ENCODE measurements at places on chromosomes 12 and 14.

DNA sequence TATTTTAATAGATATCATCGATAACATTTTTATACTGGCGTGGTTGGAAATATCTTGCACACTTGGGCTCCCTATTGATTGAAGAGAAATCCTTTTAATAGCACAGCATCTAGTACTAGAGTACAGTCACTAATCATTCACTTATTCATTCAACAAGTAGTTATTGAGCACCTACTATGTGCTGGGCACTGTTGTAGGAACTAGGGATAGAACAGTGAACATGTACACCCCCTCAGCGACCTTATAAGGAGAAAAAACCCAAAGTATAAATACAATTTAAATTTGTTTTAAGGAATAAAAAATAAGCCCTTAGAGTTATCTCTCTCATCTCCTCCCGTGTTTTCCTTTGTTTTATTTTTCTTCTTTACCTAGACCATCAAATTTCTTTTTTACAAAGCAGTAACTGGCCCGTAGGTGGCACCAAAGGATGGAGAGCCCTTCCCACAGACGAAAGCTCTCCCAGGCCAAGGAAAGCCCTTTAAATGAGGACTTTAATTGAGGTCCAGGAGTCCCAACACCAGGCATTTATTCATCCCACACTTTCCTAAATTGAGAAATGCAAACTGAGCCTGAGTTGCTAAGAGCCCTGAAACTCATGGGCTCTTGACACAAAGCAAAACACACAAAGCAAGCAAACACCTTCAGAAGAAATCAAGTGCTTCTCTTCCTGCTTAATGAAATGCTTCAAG is 29.0 kb downstream of the PEBP1 start:
- no peak for DNase-seq

- no peak for DNase-seq
These were observed 57.2 kb downstream of the SYNE2 start for GRCh38 chr14:63909984-63910383.

DNA sequence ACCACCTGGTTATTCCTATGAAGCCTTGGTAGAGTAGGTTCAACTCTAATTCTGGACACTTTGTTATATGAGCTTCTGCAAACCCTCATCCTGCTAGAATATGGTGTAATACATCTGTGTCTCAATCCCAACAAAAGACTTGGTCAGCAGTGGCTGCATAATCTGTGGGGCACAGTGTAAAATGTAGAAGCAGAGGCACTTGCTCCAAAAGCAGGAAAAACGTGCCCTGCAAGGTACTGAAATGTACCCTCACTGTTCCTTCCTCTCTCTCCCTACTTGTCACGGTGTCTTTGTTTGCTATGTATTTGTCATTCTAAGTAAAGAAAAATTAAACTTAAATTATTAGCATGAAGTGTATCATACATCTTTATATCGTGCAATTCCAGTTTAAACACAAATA is 267.9 kb downstream of the BCL11B start:
- DNase-seq: no peak

GRCh38 chr12:109573914-109574244 is 285 bp downstream of the MVK start:
- no peak for DNase-seq

DNA sequence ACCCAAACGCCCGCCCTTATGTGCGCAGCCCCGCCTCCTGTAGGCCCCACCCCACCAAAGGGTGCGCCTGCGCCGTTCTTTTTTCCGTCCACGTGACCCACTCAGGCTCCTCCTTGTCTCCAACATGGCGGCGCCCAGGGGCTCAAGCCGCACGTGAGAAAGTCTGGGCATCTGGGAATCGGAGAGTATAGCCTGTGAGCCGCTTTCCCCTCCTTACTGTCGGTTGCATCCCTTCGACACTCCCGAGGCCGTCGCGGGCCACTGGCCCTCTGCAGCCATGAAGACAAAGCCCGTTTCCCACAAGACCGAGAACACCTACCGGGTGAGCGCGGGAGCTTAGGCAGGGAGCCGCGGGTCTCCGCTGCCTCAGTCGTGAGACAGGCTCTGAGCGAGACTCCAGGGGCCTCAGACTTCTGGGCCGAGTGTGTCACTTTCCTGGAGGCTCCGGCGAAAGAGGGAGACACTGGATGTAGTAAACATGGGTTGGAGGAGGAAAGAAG is at the start of gene UTP20:
Gene UTP20 (plus strand): TSS at position 100 of the 500 bp plus-strand sequence. CDS start 178 bp downstream, at position 278.
- peak; percentile 96 for DNase-seq

DNA sequence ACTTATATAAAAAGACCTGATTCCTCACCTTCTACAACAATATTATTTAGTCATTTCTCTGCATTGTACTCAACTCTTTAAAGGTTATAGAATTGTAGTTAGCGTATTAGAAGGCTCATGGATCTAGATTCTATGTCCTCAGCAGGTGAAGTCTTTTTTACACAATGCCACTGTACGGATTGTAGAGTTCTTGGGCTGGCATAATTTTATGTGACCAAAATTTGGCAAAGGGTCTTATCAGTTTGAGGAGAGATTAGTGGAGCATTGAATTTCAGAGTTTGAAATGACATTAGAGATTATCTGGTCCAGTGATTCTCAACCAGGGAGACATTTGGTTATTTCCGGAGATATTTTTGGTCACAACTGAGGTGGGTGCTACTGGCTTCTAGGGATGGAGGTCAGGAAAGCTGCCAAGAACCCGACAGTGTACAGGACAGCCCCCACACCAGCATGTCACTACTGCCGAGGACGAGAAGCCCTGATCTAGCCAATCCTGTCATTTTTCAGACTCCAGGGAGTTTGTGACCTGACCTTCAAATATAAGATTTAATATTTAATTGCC is 63.9 kb downstream of the BICD1 start:
- DNase-seq: no peak

GRCh38 chr14:88470542-88471440 is 84.0 kb downstream of the PTPN21 start:
- DNase-seq: no peak

GRCh38 chr14:34180434-34180833 is 229.6 kb upstream of the EGLN3 start:
- DNase-seq: no peak

- DNase-seq: no peak
These were observed 13.9 kb upstream of the KRR1 start for GRCh38 chr12:75525263-75525662.

GRCh38 chr14:24607081-24607480 is 2.4 kb downstream of the GZMH start:
- DNase-seq: no peak

DNA sequence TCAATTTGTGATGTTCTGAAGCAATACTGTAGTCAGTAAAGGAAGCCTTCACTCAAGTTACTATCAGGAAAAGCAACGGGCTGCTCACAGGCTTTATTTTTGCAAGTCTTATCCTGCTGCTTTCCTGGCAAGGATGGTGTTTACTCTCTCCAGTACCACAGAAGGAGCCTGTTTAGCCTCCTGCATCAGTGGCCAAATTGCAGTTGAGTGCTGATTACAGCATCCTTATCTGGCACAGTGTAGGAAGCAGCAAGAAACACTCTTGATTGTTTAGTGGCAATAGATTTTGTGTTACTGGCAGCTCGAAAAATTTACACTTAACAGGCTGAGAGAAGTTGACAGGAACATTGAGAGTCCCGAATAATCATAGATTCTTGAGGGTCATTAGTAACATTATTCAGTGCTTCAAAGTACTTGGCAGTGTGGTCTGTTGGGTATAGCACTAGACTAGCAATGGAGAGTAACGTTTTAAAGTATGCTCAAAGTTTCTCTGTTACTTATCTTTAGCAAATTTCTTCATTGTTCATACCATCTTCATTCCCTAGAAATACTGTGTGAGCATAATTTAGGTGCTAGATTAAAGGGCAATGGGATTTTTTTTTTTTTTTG is 11.7 kb downstream of the TULP3 start:
- no peak for DNase-seq

DNA sequence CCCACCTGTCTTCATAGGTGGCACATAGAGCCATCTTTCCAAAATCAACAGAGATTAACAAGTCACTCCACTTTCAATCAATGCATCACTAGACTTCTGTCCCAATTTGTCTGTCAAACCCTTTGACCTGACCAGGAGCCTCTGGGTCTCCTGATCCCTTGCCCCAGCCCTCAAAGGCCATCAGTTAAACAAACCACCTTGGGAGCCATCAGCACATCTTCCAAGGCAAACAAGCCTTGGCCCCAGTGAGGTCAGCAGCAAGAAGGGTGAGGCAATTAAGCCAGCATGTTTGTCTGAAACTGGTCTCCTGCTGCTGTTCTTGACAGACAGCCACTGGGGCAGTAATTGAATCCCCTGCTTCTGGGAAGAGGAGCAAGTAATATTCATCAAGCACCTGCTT is 742.8 kb upstream of the TBX3 start:
- DNase-seq: no peak

DNA sequence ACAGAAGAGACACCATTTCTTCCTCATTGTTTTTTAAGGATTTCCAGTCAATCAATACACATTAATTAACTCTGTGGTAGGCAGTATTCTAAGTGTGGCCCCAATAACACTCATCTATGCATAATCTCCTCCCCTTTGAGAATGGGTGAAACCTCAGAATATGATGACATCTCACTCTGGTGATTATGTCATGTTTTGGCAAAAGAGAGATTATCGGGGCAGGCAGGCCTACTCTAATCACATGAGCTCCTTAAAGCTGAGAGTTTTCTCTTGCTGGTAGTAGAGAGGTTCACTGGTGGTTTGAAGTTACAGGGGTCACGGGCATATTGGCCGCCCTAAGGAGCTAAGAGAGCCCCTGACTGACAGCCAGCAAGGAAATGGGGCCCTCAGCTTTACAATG is 7.1 kb upstream of the LGMN start:
- DNase-seq: no peak

GRCh38 chr12:56266693-56267442 is at the start of gene COQ10A:
Gene COQ10A (plus strand): TSS chr12:56266942. CDS start chr12:56267119, 177 bp downstream.
- DNase-seq: peak; percentile 86

- no peak for DNase-seq
These were observed 121.3 kb downstream of the KCNMB4 start for GRCh38 chr12:70487440-70487839.

- DNase-seq: peak; percentile 50
These were observed 798 bp upstream of the RASAL1 start for GRCh38 chr12:113136128-113136989.

DNA sequence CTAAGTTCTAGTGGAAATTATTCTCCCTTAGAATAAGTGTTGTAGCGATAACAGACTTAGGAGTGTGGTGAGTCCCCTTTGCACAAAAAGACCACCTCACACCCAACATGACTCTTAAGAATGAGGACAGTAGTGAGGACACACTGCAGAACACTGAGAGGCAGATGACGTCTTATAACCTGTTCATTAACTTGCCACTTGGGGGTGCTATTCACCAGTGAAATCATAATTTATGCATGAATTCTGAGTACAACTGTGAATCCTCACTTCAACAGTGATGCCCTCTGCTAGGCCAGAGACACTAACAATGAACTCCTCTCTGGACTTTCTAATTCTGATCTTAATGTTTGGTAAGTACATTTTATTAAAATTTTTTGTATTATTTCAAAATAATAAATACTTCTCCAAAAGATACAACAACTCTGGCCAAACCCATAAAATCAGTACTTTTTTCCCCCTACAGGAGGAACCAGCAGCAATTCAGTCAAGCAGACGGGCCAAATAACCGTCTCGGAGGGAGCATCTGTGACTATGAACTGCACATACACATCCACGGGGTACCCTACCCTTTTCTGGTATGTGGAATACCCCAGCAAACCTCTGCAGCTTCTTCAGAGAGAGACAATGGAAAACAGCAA is 274.7 kb downstream of the DAD1 start:
- DNase-seq: no peak

DNA sequence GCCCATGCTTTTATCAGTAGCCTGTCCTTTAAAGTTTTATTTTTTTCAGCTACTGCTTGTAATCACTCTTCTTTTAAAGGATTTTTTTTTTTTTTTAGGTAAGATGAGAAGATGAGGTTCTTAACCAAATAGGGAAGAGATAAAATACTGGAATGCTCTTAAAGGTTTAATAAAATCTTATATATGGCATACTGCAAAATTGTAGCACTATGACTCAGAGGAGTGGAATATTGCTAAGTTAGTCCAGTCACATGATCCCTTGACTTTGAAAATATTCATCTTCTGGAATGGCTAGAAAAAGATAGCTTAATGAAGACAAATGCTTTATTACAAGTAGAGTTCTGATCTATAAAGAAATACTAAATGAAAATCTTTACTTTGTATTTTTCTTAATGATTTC is 116.6 kb downstream of the NAV3 start:
- no peak for DNase-seq

DNA sequence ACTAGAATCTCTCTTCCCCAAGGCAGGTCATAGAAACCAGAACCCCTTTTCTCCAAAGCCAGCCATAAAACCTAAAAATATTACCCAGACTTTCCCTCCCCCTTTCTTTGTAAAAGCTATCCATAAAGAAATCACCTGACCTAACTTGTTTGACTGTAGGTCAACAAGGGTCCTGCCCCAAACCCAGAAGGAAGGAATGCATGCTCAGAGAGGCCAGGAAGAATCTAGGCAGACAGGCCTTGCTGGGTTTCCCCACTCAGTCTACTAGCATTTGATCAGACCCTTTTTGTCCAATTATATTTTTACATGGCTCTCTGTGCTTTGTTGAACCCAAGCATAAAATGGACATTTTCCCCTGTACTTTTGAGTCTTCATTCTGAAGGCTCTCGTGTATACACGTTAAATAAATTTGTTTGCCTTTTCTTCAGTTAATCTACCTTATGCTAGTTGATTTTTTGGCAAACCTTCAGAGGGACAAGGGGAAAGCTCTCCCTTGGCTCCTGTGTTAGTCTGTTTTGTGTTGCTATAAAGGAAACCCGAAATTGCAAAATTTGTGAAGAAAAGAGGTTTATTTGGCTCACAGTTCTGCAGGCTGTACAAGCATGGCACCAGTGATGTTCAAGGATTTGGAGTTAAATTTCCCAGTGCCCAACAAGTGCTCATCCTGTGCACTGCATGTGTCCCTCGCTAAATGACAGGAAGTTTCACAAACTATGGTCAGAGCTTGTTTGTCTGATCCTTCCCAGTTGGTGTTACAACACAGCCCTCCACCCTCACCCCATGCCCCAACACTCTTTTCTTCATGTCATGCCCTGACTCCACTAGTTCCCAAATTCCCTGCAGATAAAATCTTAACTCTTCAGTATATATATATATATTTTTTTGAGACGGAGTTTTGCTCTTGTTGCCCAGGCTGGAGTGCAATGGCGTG is 14.2 kb upstream of the RASSF3 start:
- no peak for DNase-seq

DNA sequence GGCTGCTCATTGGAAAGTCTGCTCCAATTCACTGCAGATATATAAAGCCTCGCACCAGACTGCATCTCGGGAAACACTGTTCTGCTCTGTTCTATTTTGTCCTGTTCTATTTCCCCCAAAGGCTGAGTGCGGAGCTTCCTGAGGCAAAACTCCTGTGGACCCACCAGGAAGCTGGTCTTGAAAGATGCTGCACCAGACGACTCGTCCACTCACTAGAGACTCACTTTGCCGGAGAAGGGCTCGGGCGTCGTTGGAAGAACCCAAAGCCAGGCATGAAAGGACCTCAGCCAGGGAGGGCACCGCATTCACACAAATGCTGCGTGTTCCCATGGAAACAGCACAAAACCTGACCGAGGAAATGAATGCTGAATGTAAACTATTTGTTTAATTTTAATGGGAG is 331.2 kb upstream of the SFSWAP start:
- no peak for DNase-seq

GRCh38 chr14:81068176-81068782 is 112.9 kb downstream of the TSHR start:
- no peak for DNase-seq

- no peak for DNase-seq
These were observed 26.8 kb downstream of the FLVCR2 start for GRCh38 chr14:75604979-75605851.

- no peak for DNase-seq
These were observed 27.5 kb upstream of the GSG1 start for GRCh38 chr12:13130981-13131380.

Data from activated T-cell treated with anti-CD3 and anti-CD28 coated beads for 4 hours (primary cell).